ENCODE measurements at places on chromosomes 16 and 17. TPM values are rescaled to one million over a fixed set of nuclear protein-coding genes. Genes with fewer than 3 reads are reported as not detected.

DNA sequence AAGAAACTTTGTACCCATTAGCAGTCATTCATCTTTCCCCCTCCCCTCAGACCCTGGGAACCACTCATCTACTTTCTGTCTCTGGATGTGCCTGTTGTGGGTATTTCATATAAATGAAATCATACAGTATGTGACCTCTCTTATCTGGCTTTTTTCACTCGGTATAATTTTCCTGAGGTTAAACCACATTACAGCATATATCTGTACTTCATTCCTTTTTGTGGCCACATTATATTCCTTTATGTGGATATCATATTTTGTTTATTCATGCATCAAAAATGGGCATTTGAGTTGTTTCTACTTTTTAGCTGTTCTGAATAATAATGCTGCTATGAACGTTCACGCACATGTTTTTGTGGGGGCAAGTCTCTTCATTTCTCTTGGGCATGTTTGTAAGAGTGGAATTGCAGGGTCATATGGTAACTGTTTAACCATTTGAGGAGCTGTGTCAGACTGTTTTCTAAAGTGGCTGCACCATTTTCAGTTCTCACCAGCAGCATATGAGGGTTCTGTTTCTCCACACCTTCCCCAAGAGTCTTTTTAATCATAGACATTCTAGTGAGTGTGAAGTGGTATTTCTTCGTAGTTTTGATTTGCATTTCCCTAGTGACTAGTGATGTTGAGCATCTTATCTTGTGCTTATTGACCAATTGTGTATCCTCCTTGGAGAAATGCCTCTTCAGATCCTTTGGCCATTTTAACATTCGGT is 3.8 kb downstream of the SNX29 start:
- H3K4me1 ChIP-seq: peaks cover 39% of the 10 kb centered on the region
- no peaks in the 10 kb centered on the region for H3K27me3 ChIP-seq
- H3K4me3 ChIP-seq: no peak overlapping the region
- no peak for DNase-seq
- H3K27ac ChIP-seq: no peak overlapping the region

DNA sequence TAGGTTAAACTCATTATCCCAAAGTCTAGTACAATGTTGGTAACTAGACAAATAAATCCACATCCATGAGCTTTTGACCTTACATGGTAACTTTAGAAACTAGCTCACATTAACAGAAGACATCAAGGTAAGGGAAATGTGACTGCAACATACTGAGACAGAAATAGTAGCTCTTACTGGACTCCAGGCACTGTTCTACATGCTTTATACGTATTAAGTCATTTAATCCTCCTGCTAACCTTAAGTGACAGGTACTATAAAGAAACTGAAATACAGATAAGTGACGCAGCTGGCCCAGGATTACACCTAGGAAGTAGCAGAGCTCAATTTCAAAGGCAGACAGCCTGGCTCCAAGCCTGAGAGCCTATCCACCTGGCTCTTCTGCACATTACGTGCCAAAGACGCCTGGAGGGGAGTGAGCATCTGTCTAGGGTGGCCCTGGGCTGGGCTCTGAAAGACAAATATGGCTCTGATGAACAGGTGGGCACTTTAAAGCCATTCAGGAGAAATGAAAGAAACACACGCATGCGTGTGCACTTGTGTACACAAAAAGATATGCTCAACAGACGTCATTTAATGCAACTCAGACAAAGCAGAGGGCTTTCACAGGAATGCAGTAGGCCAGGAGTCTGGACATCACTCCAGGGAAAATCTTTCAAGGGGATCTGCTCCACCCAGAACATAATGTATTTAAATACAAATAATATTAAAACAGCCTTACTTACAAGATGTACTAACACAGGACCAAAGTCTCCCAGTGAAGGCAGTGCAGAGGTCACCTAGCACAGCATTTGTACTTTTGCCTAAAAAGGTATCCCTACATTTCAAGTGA is 4.4 kb downstream of the ZC3H7A start:
- peaks cover 50% of the 10 kb centered on the region for H3K4me1 ChIP-seq
- H3K4me3 ChIP-seq: peak overlapping the region; percentile 59
- H3K27ac ChIP-seq: peak overlapping the region; percentile 95
- DNase-seq: no peak

DNA sequence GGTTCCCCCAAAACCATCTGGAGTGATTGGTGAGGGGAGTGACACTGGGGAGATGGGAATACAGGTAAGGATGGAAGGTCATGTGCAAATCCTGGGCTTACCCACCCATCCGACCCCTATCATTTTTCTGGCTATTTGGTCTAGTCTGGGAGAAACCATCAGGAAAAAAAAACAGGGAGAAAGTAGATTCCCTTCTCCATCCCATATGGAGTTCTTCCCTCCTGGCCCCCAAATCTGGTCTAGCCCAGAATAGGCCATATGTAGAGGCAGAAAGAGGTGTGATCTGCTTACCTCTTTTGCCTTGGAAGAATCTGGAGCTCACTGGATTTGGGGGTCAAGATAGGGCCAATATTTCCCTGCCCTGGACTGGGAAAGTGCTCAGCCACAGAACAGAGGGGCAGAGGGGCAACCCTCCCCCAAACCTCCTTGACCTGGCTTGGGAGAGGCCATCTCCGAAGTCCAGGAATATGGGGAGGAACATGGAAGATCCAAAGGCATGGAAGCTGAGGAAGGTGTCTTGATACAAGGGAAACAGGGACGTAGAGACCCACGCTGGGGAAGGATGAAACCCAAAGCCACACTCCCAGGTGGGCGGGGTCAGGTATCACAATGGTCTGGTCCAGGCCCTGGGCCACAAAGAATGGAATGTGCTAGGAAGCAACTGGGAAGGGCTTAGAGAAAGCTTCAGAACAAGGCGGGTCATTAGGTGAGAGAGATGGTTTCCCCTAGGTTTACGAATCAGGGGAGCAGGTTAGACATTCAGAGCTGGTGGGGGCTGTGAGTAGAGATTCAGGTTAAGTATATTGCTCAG is 16.2 kb downstream of the CHRNB1 start:
- no peak overlapping the region for H3K4me3 ChIP-seq
- peaks cover 5% of the 10 kb centered on the region for H3K4me1 ChIP-seq
- H3K27ac ChIP-seq: peak overlapping the region; percentile 62
- peaks cover 3% of the 10 kb centered on the region for H3K36me3 ChIP-seq
- no peak for DNase-seq

SMIM36 gene
- not detected for total RNA-seq

- no peak overlapping the region for H3K27ac ChIP-seq
- no peak overlapping the region for H3K4me3 ChIP-seq
- H3K36me3 ChIP-seq: no peaks in the 10 kb centered on the region
- no peak for DNase-seq
These were observed 146.1 kb downstream of the GAS7 start for GRCh38 chr17:10052106-10052813.

GRCh38 chr17:75475144-75475835 is 18.9 kb downstream of the TMEM94 start:
- H3K4me1 ChIP-seq: peaks cover 28% of the 10 kb centered on the region
- H3K36me3 ChIP-seq: peaks cover 16% of the 10 kb centered on the region
- H3K4me3 ChIP-seq: no peak overlapping the region
- no peaks in the 10 kb centered on the region for H3K27me3 ChIP-seq

DNA sequence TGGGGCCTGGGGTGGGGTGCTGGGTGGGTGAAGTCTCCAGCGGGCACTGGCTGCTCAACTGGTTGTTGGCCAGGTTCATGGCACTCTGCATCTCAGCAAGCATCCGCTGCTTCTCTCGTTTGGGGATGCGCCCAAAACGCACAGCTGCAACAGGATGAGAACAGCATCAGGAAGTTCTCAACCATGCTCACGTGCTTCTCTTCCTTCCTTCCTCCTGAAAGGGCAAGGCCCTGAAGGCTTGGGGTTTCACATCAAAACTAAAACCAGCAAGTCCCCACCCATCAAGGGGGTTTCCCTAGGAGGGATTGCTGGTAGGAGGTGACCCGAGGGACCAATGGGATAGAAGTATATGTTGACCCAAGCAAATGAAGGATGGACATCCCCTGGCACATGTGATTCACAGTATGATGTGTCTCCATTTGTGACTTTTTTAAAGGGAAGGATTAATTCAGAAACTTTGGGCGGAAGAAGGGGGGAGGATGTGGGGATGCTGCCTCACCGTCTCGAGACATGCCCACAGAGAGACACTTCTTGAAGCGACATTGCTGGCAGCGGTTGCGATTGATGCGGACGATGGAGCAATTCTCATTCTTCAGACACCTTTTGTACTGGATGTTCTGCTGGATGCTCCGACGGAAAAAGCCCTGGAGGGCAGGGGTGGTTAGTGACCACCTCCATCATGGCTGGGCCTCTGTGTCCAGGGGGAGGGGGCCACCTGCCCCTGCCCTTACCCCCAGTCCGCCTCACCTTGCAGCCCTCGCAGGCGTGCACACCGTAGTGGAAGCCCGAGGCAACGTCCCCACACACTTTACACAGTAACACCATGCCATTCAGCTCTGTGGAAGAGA is 4.2 kb downstream of the NR1D1 start:
- peaks cover 7% of the 10 kb centered on the region for H3K36me3 ChIP-seq
- no peak overlapping the region for H3K27ac ChIP-seq
- DNase-seq: no peak
- H3K4me1 ChIP-seq: peaks cover 27% of the 10 kb centered on the region

- H3K4me3 ChIP-seq: no peak overlapping the region
- no peak overlapping the region for H3K27ac ChIP-seq
These were observed 212.5 kb upstream of the CPHXL start for GRCh38 chr16:75938818-75939217.

DNA sequence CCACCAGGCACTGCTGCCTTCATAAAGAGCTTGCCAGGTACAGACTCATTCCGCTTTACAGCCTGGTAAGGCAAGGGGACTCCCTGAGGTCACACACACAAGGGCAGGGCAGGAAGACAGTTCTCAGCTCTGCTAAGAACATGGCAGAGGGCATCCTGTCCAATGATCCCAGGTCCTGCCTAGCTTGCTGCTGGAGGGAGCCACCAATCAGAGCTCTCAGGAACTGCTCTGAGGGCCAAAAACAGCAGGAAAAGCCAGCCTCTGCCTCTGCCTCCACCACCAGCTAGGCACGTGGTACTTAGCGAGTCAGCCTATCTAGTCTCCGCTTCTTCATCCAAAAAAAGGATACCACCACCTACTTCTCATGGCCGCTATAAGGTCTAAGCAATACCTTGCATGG is 66.1 kb downstream of the GTF3C1 start:
- peaks cover 41% of the 10 kb centered on the region for H3K36me3 ChIP-seq
- no peak overlapping the region for H3K4me3 ChIP-seq
- H3K27ac ChIP-seq: no peak overlapping the region
- DNase-seq: no peak

GRCh38 chr16:30805370-30806169 is 18.6 kb upstream of the ZNF629 start:
- peak; percentile 84 for DNase-seq
- H3K36me3 ChIP-seq: no peaks in the 10 kb centered on the region
- no peaks in the 10 kb centered on the region for H3K27me3 ChIP-seq
- peak overlapping the region; percentile 96 for H3K27ac ChIP-seq
- H3K4me1 ChIP-seq: peaks cover 14% of the 10 kb centered on the region

- H3K36me3 ChIP-seq: no peaks in the 10 kb centered on the region
- no peak overlapping the region for H3K27ac ChIP-seq
- H3K27me3 ChIP-seq: peaks cover 15% of the 10 kb centered on the region
- no peaks in the 10 kb centered on the region for H3K4me1 ChIP-seq
- DNase-seq: no peak
- no peak overlapping the region for H3K4me3 ChIP-seq
These were observed 81.3 kb upstream of the C16orf82 start for GRCh38 chr16:26985100-26986065.

GRCh38 chr16:11560701-11561453 is 25.8 kb downstream of the LITAF start:
- no peaks in the 10 kb centered on the region for H3K27me3 ChIP-seq
- H3K36me3 ChIP-seq: peaks cover 15% of the 10 kb centered on the region
- H3K4me1 ChIP-seq: peaks cover 29% of the 10 kb centered on the region

DNA sequence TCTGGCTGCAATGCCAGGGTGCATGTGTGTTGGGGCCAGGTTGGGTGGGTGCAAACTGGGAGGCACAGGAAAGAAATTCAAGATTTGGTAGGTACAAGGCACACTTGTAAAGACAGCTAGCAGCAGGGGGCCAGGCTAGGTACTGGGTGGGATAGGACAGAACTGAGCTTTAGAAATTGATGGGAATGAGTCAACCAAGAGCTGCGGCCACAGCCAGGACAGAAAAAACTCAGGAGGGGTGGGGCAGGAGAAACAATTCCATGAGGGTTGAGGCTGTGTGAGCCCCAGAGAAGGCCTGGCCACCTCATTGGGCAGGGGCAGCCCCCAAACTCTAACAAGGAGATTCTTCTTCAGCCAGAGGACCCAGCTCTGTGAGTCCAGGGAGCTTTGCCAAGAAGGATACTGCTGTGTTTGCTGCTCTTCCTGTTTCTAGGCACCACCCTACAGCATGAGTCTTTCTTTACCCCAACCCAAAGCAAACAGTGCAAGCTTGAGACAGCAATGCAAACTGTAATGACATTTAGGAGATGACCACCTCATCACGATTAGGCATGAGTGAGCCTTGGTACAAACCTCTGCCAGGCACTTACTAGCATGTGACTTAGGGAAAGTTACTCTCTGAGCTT is 21.3 kb upstream of the CCDC182 start:
- H3K4me3 ChIP-seq: no peak overlapping the region
- peaks cover 59% of the 10 kb centered on the region for H3K27me3 ChIP-seq
- H3K27ac ChIP-seq: no peak overlapping the region
- H3K36me3 ChIP-seq: no peaks in the 10 kb centered on the region
- H3K4me1 ChIP-seq: peaks cover 17% of the 10 kb centered on the region

DNAAF8 gene
- total RNA-seq: 0.74 TPM

GRCh38 chr17:40253565-40253964 is 34.1 kb upstream of the CDC6 start:
- H3K4me1 ChIP-seq: peaks cover 25% of the 10 kb centered on the region
- peaks cover 11% of the 10 kb centered on the region for H3K36me3 ChIP-seq
- no peak overlapping the region for H3K27ac ChIP-seq
- H3K27me3 ChIP-seq: no peaks in the 10 kb centered on the region
- no peak for DNase-seq
- H3K4me3 ChIP-seq: no peak overlapping the region

DNA sequence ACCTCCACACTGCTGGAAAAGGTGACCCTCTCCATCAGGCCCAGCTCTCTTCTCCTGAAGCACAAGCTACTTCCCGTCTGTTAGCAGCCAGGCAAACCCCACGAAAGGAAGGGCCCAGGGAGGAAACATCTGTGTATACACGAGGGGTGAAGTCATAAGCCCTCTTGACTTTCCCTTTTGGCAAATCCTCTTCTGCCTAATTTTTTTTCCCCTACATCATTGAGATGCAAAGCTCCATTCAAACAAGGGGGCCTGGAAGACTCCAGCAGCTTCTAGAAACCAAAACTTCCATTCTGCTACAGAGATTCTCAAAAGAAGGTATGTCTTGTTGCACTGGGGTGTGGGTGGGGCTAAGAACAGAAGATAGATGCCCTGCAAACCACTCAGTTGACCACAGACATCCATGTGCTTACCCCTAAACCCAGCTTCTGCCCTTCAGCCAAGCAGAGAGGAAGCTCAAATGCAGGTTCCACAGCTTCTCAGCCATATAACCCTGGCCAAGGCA is 145.6 kb upstream of the RCVRN start:
- H3K27ac ChIP-seq: no peak overlapping the region
- DNase-seq: no peak
- no peaks in the 10 kb centered on the region for H3K36me3 ChIP-seq
- no peaks in the 10 kb centered on the region for H3K27me3 ChIP-seq

- H3K36me3 ChIP-seq: no peaks in the 10 kb centered on the region
- no peak overlapping the region for H3K4me3 ChIP-seq
- H3K27me3 ChIP-seq: no peaks in the 10 kb centered on the region
- DNase-seq: no peak
- H3K4me1 ChIP-seq: peaks cover 38% of the 10 kb centered on the region
These were observed 65.2 kb downstream of the KSR1 start for GRCh38 chr17:27521281-27522027.
